NCI-H2107 (cell line): ENCODE measurements at places on chromosomes 2 and 18.

- DNase-seq = no peak
These were observed 395.2 kb downstream of the BCL11A start for GRCh38 chr2:60158262-60158661.

DNA sequence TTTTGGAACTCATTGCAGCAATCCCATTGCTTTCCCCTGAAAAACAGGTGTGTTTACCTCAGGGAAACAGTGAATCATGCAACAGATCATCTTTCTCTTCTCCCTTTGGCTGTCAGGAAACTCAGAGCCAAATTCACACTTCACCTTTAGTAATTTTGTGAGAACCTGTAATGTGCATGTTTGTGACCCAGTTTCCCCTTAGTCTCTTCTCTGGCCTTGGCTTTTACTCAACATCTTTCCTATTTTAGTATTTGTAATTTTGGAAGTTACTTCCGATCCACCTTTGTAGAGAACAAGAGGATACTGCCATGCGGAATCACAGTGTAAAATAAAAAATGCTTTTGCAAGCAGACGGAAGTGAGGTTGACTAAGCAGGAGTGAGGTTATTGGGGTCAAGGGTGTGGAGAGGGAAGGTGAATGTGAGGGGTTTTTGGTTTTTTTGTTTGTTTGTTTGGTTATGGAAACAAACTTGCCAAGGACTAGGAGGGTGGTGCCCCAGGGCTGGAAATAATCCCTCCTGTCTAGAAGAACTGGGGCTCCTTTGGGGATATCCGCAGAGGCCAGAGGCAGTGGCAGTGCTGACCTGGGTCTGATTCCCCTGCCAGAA, 14.0 kb downstream of the ASPRV1 start:
- DNase-seq = no peak

DNA sequence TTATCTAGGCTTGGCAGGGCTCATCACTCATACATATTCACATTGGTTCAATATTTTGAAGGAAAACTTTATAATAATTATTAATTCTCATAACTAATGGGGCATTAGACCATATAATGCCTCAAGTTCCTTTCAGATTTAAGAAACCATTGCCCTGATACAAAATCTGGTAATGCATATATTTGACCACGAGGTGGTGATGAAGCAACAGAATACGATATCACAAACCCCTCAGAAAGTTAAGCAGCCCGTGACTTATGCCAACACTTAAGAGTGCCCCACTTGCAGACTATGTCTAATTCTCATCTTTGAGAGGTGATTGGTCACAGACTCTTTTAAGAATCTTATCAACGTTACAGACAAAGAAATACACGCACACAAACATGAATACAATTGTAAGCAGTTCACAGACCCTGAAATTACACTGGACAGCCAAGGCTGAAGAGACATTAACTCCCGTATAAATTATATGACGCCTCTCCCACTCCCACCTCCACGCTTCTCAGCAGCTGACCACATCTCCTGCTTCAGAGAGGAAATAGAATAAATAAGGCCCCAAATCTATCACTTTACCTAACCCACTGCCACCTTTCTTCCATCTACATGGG, 20.7 kb upstream of the DNAH6 start:
- peak; percentile 33 for DNase-seq

DNA sequence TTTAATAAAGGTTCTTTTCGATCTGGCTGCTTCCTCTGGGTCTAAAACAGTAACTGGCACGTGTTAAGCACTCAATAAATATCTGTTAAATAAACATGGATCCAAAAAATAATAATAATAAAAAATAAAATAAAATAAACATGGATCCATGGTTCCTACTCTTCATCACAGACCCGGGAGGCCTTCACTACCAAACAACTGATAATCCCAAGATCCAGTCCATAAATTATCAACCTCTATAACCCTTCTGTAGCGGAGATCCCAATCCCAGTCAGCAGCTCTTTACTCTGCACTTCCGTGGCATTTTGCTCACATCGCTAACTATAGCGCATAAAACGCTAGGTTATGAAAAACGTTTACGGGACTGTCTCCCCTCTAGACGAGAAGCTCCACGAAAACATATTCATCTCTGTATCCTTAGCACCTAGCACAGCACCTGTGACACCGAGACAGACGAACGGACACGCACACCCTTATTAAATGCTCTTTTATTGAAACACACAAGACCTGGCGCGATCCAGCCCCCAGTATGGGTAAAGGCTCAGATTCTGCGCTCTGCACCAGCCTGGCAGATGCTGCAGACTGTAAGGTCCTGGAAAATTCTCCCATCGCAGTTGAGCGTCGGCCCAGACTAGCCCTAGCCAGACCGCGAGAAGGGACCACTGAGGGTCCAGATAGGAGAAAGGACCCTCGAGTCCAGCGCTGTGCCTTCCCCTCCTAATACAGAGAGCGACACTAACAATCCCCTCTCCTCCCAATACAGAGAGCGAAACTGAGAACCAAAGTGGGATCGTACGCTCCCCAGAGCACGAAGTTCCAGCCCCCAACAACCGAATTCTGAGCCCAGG, 770 bp downstream of the NBAS start:
- DNase-seq = no peak

- DNase-seq = no peak
These were observed 2.0 kb downstream of the DNAJC27 start for GRCh38 chr2:24969784-24970183.

DNA sequence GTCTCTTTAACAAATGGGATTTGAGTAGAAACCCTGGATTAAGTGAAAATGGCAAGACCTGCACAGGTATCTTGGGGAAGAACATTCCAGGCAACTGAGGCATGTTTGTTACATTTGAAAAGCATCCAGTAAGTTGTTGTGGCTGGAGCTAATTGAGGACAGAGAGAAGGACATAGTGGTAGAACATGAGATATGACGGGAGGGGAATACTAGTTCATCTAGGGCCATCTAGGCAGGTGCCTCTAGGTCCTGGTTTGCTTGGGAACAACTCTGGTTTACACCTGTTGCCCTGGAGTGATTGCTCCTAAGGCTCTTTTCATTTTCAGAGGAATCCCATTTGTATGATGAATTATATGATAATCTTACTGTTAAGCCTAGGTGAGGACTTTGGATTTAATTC, 19.7 kb upstream of the CCDC141 start:
- DNase-seq = no peak

GRCh38 chr18:8559612-8560186, 49.5 kb upstream of the RAB12 start:
- no peak for DNase-seq

DNA sequence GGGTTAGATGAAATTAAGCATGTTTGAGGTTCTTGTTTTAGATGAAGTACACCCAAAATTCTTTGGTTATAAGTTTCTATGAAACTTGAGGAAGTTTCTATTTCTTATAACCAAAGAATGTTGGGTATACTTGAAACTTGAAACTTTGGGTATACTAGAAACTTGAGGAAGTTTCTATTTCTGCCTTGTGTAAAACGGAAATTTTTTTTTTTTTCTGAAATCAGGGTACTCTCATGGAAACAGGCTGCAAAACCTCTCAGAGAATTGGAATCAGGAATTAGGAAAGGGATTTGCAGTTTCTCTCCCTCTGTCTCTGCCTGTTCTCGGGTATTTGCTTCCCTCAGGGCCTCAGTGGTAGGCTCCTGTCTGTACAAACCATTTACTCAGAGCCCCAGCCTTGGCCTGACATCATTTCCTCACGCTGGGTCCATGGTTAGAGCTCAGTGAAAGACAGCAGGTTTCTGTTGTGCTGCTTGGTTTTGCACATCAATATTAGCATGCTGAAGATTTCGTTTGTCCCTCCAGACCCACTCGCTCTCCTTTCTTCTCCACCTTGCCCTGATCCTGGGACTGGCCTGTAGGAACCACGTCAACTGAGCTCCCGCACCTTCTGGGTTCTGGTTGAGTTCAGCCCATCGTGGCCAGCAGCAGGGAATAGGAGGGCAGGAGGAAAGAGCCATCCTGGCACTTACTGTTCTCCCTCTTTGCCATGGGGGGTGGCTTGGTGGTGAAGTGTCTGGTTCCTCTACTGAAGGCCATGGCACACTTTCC, 106.4 kb downstream of the POLR1A start:
- DNase-seq = no peak

GRCh38 chr2:2870106-2870505, 507.5 kb downstream of the EIPR1 start:
- peak; percentile 36 for DNase-seq

GRCh38 chr18:63232826-63233225, 86.7 kb downstream of the BCL2 start:
- DNase-seq = no peak

- no peak for DNase-seq
These were observed 54.4 kb upstream of the FOSL2 start for GRCh38 chr2:28338046-28338817.

- no peak for DNase-seq
These were observed 107.7 kb downstream of the NFATC1 start for GRCh38 chr18:79503406-79503805.

GRCh38 chr18:74147491-74147778, 199 bp downstream of the FBXO15 start:
- DNase-seq = no peak

- peak; percentile 57 for DNase-seq
These were observed 85.9 kb upstream of the CCBE1 start for GRCh38 chr18:59783138-59783537.

- no peak for DNase-seq
These were observed 291.2 kb downstream of the TCF4 start for GRCh38 chr18:55296778-55297177.

DNA sequence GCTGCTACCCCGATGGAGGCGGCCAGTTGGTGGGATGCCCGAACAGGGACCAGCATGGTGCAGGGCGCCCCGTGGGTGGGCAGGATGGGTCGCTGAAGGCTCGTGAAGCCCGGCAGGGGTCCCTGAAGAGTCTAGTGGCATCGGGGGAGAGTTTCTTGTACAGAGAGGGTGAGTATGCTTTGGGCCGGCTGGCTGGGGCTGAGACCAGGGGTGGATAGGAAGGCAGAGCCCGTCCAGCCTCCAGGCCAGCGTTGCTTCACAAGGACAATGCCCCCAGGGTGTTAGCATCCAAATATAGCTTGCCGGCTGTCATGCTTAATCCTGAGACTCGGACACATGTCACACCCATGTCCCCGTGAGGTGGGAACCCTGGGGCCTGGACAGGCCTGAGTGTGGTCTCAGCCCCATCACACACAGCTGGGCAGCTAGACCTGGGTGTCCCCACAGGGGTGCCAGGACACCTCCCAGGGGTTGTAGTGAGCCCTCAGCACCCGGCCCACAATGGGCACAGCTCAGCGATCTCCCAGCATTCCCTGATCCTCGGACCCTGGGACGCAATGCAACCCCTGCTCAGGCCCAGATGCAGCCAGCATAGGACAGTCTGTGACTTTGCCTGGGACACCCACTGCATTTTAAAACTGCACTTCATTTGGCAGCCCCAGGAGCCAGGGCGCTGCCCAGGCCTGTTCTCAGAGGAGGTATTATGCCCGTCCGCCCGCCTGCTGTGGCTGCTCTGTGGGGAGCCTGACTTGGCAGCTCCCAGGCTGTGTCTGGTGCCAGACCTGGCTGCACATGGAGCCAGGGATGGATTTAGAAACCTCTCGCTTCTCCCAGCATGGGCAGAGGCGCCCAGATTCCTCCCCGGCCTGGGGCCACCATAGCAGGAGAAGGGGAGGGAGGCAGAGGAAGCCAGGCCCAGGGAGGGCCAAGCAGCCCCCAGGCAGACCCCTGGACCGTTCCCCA, 36.4 kb downstream of the RAMP1 start:
- peak; percentile 60 for DNase-seq

DNA sequence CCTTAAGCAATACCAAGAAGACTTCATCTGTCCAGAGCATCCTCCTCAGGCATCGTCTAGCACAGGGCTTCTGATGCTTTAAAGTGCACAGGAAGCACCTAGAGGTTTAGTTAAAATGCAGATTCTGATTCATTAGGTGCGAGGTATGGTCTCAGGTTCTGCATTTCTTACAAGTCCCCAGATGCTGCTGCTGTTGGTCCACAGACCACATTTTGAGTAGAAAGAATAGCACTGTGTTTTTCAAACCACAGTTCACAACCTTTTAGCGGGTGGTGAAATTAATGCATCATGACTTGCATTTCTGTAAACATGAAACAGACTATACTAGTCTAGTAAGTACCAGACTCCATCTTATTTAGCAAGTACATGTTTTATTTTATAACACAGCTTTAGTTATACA, 134.6 kb downstream of the TMEFF2 start:
- no peak for DNase-seq

- no peak for DNase-seq
These were observed 53.8 kb downstream of the MYO1B start for GRCh38 chr2:191299010-191299409.

DNA sequence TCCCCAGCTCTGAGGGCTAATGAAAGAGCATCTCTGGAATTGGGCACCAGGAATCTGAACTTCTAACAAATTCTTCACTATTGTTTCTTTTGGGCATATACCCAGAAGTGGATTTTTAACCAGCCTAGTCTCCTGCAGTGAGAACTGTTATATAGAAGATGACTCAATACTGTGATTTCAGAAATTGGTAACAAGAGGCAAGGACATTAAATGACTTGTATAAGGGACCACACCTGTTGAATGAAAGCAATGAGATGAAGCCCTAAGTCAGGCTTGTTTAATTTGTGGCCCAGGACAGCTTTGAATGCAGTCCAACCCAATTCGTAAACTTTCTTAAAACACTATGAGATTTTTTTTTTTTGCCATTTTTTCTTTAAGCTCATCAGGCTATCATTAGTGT, 57.9 kb downstream of the EPC2 start:
- no peak for DNase-seq

- no peak for DNase-seq
These were observed 141.2 kb downstream of the TRIB2 start for GRCh38 chr2:12857891-12858290.

- DNase-seq = no peak
These were observed 329.2 kb downstream of the DSC3 start for GRCh38 chr18:30713299-30713698.

GRCh38 chr2:233005096-233005495, 8.0 kb downstream of the NGEF start:
- no peak for DNase-seq

DNA sequence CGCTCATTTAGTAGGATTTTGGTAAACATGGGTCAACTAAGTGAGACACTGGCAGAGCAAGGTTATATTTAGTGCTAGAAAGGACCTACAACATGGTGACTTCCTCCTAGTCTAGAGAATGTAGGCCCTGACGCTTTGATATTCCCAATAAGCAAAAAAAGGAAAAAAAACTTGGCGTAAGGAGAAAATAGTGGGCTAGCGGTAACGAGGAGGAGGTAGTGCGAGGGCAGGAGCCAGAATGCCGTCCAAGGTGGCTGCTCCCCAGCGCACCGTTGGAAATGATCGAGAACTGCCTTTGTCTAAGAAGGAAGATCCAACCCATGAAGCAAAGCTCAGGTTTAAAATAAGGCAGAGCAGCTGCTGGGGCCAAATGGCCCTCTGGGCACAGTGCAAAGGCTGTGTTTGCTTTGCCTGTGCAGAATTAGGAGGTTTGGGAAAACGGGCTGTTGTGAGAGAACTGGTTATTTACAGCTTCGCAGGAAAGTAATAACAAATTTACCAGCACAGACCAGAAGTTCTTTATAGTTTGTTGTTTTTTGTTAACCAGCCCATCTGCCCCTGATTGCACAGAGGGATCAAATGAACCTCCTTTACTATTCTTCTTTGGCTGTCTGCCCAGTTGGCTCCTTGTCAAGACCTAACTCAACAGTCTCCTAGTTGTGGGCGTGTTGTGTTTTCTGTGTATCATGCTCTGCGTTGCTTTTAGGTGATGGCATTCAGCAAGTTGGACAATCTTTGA, 86.6 kb downstream of the ITGB1BP1 start:
- DNase-seq = peak; percentile 77

- DNase-seq = no peak
These were observed 81.2 kb downstream of the UGGT1 start for GRCh38 chr2:128172191-128172590.

- no peak for DNase-seq
These were observed 162.2 kb upstream of the PGAP1 start for GRCh38 chr2:197088694-197089093.
